A375 (cell line): ENCODE measurements at places on chromosomes 7 and 10. TPM values are rescaled to one million over a fixed set of nuclear protein-coding genes. Genes with fewer than 3 reads are reported as not detected.

The JAZF1 gene
- total RNA-seq, result 0.93 and 1.8 TPM in 2 replicates

The CTNNA3 gene
- total RNA-seq, result not detected in 2 replicates

The MRC1 gene
- total RNA-seq, result not detected in 2 replicates

The FAM237B gene
- total RNA-seq, result not detected in 2 replicates

The SLC26A4 gene
- total RNA-seq, result 0.23 and 0.32 TPM in 2 replicates

The FAM204A gene
- 48.4 and 54.0 TPM in 2 replicates for total RNA-seq

The SLIT1 gene
- 0.03 TPM in 1 of 2 replicates, not detected in the other for total RNA-seq

The SPDYE1 gene
- not detected in 2 replicates for total RNA-seq

The NME8 gene
- not detected in 2 replicates for total RNA-seq

The FAM180A gene
- total RNA-seq, result not detected in 2 replicates

The LIPF gene
- total RNA-seq, result not detected in 2 replicates

The NAT16 gene
- 0.05 and 0.11 TPM in 2 replicates for total RNA-seq

The MOGAT3 gene
- total RNA-seq, result not detected in 2 replicates

The SEMA4G gene
- total RNA-seq, result 2.4 and 3.3 TPM in 2 replicates

The PON1 gene
- not detected in 2 replicates for total RNA-seq

The PAX4 gene
- not detected in 2 replicates for total RNA-seq
